AML-193 (cell line): ENCODE measurements at places on chromosomes 7 and 10.

DNA sequence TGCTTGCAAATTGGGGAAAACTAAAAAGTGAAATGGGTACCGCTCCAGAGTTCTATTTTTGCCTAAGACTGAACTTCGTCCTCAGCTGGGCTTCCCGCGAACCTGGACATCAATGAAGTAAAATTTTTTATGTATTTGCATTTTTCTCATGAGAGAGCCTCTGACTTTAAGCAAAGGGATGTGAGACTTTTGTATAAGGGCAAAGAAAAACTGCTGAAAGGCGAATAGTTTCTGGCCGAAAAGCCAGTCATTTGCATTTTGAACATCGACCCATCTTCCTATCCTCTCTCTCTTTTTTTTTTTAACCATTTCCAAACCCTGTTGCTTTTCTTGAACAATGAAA is 573 bp downstream of the PMPCB start:
- DNase-seq = no peak

DNA sequence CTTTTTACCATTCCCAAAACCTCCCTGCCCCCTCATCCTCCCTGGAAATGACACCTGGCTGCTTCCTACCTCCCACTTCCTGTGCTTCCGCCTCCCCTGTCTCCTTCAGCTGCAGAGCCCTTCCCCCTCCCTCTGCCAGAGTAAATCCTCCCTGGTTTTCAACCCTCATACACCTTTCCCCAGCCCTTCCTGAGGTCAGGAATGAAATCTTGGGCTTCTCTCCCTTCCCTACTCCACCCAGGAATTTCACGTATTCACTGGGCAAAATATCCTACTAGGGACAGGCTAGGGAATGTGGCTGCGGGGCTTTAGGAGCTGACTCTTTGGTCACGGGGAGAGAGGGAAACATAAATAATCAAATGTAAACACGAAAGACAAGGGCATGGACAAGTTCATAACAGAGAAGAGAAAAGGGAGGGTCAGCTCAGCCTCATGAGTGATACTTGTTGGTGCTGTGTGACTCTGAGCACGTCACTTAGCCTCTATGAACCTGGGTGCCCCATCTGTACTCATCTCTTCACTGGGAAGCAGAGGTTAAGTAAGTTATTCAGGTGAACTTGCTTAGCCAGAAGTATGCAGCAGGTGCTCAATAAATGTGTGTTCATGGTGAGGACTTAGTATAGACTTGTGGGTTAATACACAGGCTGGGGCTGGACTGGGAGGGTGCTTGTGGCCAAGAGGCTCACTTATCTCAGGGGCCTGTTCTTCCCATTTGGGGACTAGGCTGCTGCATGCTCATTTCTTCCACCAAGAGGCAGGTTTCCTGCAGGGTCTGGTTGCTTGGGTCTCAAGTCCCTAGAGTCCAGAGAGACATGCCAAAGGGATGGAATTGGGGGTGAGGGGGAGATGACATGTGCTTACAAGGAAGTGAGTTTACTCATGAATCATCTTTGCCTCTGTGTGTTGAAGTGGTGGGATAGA is 10.0 kb upstream of the DUSP5 start:
- DNase-seq = no peak

GRCh38 chr7:151732834-151733592 is 143.9 kb downstream of the PRKAG2 start:
- DNase-seq = no peak

- no peak for DNase-seq
Measured at GRCh38 chr7:134246347-134246746, 70.4 kb downstream of the SLC35B4 start.

DNA sequence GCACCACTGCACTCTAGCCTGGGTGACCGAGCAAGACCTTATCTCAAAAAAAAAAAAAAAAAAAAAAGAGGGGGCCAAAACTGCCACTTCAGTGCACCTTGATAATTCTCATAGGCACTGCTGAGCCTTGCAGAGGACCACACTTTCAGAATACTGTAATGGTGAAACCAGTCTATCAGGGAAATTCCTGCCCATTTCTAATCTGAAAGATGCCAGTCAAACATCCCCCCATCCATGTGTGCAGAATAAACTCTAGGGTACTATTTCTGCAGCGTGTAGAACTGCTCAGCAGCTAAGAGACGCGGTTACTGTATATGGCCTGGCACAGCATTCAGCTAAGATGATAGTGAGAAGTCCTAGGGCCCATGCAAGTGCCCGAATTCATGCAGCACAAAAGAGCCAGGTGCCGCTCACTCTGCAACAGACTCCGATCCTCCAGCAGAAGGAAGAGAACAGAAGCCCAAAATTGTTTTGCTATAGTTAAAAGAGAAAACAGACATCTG is 286.8 kb upstream of the KLF14 start:
- DNase-seq = no peak

- no peak for DNase-seq
Measured at GRCh38 chr7:110803602-110804143, 287.3 kb upstream of the LRRN3 start.

- no peak for DNase-seq
Measured at GRCh38 chr10:20162123-20162522, 345.9 kb downstream of the PLXDC2 start.

GRCh38 chr7:20113427-20114027 is 103.7 kb downstream of the MACC1 start:
- DNase-seq = peak; percentile 67

DNA sequence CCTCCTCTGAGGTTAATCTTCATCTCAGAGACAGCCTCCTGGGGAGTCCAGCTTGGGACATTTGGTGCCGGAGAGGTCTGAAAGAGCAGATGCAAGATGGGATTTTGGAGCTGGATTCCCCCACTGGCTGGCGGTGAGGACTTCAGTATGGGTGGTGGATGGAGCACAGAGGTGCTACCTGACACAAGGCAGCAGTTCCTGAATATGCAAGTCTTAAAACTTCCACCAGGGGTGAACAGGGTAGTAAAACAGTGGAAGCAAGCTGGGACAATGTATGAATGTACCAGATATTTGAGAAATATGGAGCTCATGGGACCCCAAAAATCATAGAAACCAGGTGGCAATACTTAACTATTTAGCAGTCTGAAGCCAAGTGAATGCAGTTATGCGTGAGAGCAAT is 4.8 kb upstream of the TAF3 start:
- no peak for DNase-seq

DNA sequence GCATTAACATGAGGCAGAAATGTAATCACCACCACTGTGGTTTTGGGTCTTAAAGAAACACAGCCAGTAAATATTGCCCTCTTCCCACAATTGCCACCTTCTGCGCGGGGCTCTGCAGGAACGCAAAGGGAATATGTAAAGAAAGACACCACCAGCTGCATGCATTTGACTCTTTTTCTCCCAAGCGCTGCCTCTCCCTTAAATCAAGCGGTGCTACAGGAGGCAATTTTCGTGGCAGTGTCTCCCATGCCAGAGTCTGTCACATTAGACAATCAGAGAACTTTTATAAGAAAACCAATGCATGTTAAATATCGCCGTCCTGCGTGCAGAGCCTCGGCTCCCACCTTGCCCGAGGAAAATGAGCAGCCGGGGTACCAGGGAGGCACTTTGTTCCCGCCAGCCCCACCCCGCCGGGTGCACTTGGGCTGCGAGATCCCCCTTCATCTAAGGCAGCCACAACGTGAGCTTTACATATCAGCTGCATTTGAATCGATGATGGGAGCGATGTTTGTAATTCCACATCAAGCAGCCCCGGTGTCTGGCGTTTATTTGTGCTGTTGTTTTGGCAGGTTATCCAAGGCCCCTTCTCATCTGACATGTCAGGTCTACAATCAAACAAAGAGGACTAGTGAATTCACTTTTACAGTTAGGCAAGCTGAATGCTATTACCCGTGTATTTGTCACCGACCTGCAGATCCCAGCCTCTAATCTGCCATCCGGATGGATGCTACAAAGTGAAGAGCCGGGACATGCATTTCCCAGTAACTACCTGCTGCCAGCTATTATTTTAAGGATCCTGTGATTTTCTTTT is 72.3 kb upstream of the MGMT start:
- no peak for DNase-seq
